NCI-H2107 (cell line): ENCODE measurements at places on chromosomes 4 and X.

DNA sequence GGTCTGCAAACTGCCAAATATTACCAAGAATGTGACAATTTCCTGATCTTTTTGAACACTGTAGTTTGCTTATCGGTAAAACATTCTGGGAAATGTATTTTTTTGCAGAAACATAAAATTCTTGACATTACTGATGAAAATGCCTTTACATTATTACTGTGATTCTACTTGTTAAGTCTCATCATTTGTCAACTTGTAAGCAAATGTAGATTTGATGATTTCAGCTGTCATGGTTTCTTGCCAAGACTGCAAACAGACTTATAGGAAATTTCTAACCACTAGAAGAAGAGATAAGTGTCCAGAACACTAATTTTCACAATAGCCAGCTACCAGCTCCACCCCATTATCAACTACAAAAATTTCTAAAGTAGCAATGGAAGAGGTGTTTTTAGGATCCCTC is 560.4 kb downstream of the STPG2 start:
- no peak for DNase-seq

GRCh38 chrX:39897741-39898097 is 200.0 kb downstream of the BCOR start:
- no peak for DNase-seq

- no peak for DNase-seq
Measured at GRCh38 chr4:186643501-186644310, 80.0 kb downstream of the FAT1 start.

DNA sequence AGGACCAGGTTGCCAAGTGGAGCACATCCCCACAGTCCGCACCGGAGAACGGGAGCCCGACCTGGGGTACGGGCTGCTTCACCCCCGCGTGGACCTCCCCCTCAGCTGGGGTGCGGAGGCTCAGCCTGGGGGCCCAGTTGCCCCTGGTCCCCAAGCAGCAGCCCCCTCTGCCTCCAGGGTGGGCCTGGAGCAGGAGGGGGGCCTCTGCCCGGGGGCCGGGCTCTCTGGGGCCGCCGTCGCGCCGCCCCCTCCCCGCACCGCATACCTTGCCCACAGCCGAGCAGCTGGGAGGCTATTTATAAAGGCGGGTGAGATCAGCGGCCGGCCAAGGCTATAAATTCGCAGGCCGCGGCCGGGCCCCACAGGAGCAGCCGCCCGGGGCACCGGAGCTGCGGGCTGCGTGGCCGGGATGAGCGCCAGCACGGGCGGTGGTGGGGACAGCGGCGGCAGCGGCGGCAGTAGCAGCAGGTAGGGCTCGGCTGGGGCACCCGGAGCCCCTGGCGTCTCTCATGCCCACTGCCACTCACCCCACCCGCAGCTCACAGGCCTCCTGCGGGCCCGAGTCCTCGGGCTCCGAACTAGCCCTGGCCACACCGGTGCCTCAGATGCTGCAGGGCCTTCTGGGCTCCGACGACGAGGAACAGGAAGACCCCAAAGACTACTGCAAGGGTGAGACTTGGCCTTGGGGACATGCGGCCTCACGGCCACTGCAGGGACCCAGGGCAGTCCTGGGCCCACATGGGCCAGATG is at the start of gene SRPK3:
SRPK3 (plus strand) TSS at position 364 of the 750 bp plus-strand sequence; CDS start at position 410, 46 bp downstream.
- no peak for DNase-seq

GRCh38 chrX:46551494-46552128 is 6.4 kb upstream of the ZNF674 start:
- DNase-seq = no peak

DNA sequence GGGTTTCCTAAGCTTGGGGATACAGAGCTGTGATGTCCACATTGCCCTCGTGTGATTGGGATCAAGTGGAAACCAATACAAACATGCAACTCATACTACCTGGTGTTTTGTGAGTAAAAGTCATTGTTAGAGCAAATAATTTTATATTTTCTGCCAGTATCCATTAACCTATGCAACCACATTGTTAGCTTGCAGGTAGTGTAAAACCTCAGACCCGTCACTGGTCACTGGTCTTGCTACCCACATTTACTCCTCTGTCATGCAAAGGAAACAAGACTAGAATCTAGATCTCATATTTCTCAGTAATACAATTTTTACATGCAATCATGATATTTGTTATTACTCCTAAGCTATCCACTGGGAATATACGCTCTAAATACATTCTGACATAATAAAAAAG is 324.3 kb upstream of the NDST4 start:
- no peak for DNase-seq

DNA sequence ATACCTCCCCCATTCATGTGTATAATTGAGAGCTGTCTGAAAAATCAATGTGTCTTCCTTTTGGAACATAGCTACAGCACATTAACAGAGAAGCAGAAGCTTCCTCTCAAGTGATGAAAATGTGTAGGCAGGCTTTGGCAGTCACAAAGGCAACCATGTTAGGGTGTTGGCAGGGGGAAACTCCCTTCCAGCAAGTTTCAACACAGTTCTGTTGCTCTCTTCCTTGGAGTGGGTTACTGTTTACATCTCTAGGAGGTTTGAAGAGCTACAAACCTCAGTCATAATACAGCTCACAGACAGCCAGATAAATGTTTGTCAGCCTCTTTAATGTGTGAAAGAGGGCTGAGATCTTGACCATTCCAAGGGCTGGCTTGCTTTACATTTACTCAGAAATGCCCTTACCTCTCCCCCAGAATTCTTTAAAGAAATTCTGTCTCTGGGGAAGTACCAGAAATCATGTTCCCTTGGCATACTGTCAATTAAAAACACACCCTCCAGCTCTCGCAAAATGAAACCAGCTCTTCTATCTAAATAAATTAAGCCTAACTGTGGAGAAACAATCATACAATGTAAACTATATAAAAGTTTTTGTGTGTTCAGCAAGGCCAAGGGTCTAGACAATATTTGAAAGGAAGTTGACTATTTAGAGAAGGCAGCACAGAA is 18.9 kb downstream of the ZBTB33 start:
- no peak for DNase-seq

- DNase-seq = no peak
Measured at GRCh38 chr4:109921384-109921808, 8.7 kb downstream of the EGF start.

GRCh38 chrX:154890990-154891639 is 5.0 kb downstream of the F8A1 start:
- DNase-seq = no peak

GRCh38 chr4:61992351-61992750 is 792.2 kb downstream of the ADGRL3 start:
- no peak for DNase-seq

GRCh38 chr4:156896527-156896926 is 75.1 kb downstream of the PDGFC start:
- no peak for DNase-seq

DNA sequence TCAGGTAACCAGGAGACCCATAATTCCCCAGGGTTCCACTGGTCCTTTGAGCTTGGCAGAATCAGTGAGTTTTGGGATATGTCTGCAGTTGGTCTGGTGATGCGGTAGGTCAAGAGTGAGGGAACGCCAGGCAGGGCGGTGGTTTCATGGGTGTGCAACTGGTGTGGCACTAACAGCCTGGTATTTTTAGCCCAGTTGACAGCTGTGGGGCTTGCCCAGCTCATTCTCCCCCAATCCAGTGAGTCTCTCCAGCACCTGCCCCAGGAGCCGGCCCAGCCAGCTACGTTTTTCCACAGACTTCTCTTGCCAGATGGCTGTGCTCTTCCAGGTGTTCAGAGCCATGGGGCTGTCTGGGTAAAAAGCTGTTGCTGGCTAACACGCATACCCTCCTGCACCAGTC is 1019.9 kb downstream of the CCSER1 start:
- no peak for DNase-seq

GRCh38 chr4:2321279-2322196 is 59.6 kb upstream of the MXD4 start:
- DNase-seq = no peak

GRCh38 chr4:62549601-62550000 is 1349.5 kb downstream of the ADGRL3 start:
- no peak for DNase-seq

DNA sequence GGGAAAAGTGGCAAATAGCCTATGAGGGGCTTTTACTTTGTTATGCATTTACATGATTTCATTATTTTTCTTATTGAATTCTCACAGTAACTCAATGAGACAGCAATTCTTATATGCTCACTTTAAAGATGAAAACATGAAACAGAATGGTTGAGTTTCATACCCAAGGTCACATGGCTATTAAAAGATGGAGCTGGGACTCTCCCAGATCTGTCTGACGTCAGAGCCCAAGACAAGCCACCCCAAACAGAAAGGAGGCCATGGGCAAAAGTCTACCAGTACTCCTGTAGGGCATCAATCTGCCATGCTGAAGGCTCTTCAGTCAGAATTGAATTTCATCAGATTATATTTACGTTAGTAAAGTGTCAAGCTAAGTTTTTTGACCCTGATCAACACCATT is 13.2 kb downstream of the HSD17B11 start:
- DNase-seq = no peak

- no peak for DNase-seq
Measured at GRCh38 chr4:163085085-163085484, 81.6 kb downstream of the NAF1 start.

- DNase-seq = no peak
Measured at GRCh38 chr4:181956512-181956911, 286.7 kb upstream of the TENM3 start.

GRCh38 chrX:143363419-143363818 is 153.9 kb downstream of the SPANXN3 start:
- DNase-seq = no peak

GRCh38 chr4:25144870-25145481 is 15.3 kb downstream of the SEPSECS start:
- no peak for DNase-seq

GRCh38 chrX:15579778-15580747 is 20.7 kb downstream of the ACE2 start:
- DNase-seq = no peak

GRCh38 chr4:73862322-73862721 is 6.9 kb upstream of the CXCL1 start:
- DNase-seq = no peak

DNA sequence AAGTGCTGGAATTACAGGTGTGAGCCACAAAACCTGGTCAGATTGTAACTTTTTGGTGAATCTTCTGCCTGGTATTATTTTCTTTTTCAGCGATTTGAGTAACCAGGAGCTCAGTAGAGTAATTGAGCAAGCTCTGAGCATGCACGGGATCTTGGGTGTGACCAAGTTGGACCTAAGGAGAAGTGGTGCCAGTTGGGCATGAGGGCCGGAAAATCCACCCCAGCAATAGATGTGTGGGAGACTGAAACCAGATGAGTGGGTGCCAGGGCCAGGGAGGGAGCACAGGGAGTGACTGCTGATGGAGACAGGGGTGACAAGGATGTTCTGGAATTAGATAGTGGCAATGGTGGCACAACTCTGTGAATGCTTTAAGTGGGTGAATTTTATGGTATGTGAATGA is 3.7 kb upstream of the CCNQ start:
- DNase-seq = no peak

DNA sequence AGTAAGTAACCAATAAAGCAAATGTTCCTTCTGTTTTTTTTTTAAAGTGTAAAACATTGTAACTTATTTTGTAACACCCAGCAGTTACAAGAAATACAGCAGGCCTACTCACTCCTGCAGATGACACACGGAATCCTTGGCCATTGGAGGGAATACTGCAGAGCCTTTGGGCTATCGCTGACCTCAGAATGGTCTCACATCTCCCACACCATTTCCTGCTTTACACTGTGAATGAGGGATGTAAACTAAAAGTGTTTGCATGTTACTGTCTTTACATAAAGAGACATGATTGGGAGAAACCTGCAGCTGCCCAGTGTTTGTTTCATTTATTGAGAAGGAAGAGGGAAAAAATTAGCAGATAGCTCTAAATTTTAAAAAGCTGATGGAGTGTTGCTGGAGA is 64.1 kb downstream of the USP46 start:
- no peak for DNase-seq

DNA sequence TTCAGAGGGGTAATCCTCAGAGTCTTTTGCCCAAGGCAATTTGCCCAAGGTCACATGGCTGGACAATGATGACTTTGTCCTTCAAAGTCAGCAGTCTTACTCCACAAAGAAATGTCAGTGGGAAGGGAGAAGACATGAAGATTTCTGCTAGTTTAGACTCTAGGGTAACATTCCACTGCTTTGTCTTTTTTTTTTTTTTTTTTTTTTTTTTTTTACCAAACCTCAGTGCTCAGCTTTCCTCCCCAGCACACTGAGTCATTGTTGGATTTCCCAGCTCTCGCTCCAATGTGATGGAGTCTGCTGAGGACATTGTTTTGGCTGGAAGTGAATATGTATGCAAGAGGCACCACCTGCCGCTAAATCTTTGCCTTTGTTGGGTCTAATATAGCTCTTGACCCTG is 7.2 kb upstream of the C1QTNF7 start:
- no peak for DNase-seq
